ENCODE measurements at places on chromosomes 3 and 15. TPM values are rescaled to one million over a fixed set of nuclear protein-coding genes. Genes with fewer than 3 reads are reported as not detected.

GRCh38 chr3:17623464-17623863, 119.0 kb downstream of the TBC1D5 start:
- no peaks in the 10 kb centered on the region for H3K27me3 ChIP-seq
- H3K36me3 ChIP-seq, result peaks cover 10% of the 10 kb centered on the region
- no peak overlapping the region for H3K4me3 ChIP-seq

DNA sequence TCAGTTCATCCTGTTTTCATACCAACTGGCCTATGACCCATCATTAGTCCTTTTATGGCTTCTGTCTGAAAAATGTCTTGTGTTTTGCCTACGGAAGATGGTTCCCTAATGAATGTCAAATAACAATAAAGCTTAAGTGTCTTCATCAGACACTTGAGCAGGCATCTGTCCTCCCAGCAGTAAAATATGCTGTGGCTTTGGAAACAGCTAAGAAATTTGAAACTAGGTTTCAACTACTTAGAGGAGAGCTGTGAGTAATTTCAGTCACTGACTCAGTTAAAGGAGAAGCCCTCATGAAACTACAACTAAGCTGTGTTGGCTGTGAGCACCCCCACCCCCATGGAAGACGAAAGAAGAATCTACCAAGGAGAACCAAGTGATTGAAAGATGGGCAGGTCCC, 409.4 kb upstream of the PPP2R3A start:
- H3K4me3 ChIP-seq, result no peak overlapping the region
- no peak overlapping the region for H3K27ac ChIP-seq
- no peaks in the 10 kb centered on the region for H3K36me3 ChIP-seq
- H3K4me1 ChIP-seq, result no peaks in the 10 kb centered on the region
- no peaks in the 10 kb centered on the region for H3K27me3 ChIP-seq
- no peak for DNase-seq

DNA sequence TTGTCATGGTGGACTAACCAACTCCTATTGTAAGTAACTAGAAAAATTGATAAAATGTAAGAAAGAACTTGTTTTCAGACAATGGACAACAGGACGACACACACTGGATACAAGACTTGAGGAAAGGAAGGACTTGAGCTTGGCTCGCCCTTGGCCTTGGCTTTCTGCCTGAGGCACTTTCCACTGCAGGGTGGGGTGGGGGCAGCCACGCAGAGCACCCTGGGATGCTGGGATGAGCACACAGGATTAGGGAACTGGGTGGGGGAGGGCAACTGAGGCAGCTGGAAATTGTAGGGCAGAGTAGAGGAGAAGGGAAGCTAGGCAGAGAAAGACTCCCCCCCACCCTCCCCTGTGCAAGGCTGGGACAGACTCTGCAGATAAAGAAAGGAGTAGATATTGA, 25.5 kb upstream of the HHATL start:
- no peaks in the 10 kb centered on the region for H3K4me1 ChIP-seq
- no peaks in the 10 kb centered on the region for H3K27me3 ChIP-seq
- no peak overlapping the region for H3K27ac ChIP-seq
- DNase-seq, result no peak

DNA sequence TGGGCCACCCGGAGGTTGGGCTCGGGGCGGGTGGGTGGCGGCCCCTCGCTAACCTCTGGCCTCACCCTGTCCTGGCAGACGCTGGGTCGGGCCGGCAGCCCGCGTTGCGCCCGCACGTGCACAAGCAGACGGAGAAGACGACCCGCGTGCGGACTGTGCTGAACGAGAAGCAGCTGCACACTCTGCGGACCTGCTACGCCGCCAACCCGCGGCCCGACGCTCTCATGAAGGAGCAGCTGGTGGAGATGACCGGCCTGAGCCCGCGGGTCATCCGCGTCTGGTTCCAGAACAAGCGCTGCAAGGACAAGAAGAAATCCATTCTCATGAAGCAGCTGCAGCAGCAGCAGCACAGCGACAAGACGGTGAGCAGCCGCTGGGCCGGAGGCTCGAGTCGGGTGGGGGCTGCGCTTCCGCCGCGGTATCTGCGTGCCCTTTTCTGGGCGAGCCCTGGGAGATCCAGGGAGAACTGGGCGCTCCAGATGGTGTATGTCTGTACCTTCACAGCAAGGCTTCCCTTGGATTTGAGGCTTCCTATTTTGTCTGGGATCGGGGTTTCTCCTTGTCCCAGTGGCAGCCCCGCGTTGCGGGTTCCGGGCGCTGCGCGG, 3.7 kb downstream of the ISL2 start:
- peak; percentile 76 for DNase-seq
- peaks cover 100% of the 10 kb centered on the region for H3K27me3 ChIP-seq

DNA sequence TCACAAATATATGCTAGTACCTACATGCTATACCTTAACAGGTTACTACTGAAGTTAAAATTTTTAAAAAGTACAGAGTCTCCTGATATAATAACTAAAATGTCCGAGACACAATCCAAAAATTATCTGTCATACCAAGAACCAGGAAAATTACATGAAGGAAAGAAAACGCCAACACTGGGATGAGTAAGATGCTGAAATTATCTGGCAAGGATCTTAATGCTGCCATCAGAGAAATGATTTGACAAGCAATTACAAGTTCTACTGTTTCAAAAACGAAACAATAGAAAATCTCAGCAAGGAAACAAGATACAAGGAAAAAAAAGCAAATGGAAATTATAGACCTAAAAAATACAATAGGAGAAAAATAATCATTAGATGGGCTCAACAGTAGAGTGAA, 92.5 kb downstream of the UBE3A start:
- H3K27ac ChIP-seq, result no peak overlapping the region
- H3K27me3 ChIP-seq, result no peaks in the 10 kb centered on the region
- peaks cover 59% of the 10 kb centered on the region for H3K36me3 ChIP-seq
- H3K4me3 ChIP-seq, result no peak overlapping the region
- no peak for DNase-seq
- H3K4me1 ChIP-seq, result no peaks in the 10 kb centered on the region

GRCh38 chr15:33934396-33934795, 33.9 kb upstream of the CHRM5 start:
- no peak overlapping the region for H3K27ac ChIP-seq
- H3K4me3 ChIP-seq, result no peak overlapping the region

DNA sequence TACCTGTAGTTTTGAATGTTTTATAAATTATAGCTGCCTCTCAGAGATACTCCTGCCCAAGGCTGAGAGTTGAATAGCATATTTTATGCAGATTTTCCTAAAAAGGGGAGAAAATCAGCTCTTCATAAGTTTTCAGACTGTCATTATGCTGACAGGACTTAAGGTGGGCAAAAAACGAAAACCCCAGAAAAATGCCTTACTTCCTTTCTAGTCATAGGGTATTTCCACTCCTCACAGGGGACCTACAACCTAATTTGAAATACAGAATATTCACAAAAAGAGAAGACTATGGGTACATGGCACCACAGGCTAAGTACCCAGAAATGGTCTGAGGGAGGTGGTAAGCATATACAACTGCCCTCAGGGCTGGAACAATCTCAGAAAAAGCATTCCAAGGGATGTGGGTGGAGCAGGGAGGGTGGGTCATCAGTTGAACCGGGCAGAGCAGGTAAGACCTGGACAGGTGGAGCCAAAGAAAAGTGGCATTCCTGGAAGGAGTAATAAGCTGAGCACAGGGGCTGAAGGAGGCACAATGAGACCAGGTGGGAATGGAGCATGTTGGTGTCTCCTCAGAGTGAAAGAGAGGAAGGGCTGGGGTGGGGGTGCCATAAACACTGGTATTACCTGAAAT, 10.6 kb upstream of the OXSR1 start:
- no peak for DNase-seq
- H3K27me3 ChIP-seq, result no peaks in the 10 kb centered on the region
- no peaks in the 10 kb centered on the region for H3K4me1 ChIP-seq
- no peak overlapping the region for H3K27ac ChIP-seq

- no peak for DNase-seq
- no peak overlapping the region for H3K27ac ChIP-seq
- no peaks in the 10 kb centered on the region for H3K36me3 ChIP-seq
- H3K4me1 ChIP-seq, result no peaks in the 10 kb centered on the region
- H3K4me3 ChIP-seq, result no peak overlapping the region
Measured at GRCh38 chr3:42873221-42873982, 2.3 kb downstream of the CYP8B1 start.

GRCh38 chr15:59017449-59017848, 30.0 kb downstream of the RNF111 start:
- H3K36me3 ChIP-seq, result peaks cover 40% of the 10 kb centered on the region
- no peak overlapping the region for H3K27ac ChIP-seq
- no peaks in the 10 kb centered on the region for H3K4me1 ChIP-seq
- no peak for DNase-seq

DNA sequence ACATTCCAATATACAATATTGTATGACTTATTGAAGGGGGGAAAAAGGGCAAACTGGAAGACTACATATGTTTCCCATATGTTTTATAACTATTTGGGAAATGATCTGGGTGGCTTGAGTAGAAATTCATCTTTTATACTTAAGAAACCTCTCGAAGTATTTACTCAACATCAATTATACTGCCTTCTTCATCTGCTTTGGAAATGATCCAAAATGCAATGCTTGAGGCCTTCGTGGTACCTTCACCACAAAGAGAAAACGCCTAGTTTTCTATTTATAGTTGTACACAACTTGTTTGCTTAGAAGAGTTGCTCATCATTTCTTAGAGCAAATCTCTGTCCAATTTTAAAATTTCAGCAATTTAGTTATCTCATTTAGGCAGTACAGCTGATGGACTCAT, 18.8 kb downstream of the ACKR4 start:
- DNase-seq, result no peak
- H3K36me3 ChIP-seq, result no peaks in the 10 kb centered on the region
- no peaks in the 10 kb centered on the region for H3K4me1 ChIP-seq
- H3K4me3 ChIP-seq, result no peak overlapping the region
- no peak overlapping the region for H3K27ac ChIP-seq

DNA sequence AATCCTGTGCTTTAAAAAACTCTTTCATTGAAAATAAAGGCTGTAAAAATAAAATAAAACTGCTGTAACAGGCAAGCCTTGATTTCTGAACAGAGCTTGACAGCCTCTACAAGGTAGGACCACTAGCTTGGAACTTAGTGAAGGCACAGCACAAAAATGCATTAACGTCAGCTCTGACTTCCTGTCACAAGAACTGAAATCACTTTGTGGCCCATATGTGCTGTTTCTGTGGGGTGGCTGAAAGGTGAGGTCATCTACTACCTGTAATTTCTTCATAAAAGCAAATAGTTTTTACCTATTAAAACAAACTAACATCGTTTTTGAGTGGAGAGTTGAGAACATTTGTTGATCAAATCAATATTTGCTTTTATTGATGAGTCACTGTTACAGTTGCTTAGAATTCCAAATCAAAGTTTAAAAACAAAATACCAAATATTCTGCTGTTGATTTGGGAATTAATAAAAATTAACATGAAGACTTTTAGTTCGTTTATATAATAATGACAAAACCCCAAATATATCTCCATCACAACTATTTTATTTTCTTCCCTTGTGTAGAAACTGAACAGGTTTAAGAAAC, 1034.1 kb downstream of the MCTP2 start:
- H3K27me3 ChIP-seq, result no peaks in the 10 kb centered on the region
- H3K27ac ChIP-seq, result no peak overlapping the region
- no peak overlapping the region for H3K4me3 ChIP-seq
- H3K4me1 ChIP-seq, result no peaks in the 10 kb centered on the region
- no peaks in the 10 kb centered on the region for H3K36me3 ChIP-seq
- DNase-seq, result no peak

The MORC1 gene
- not detected for total RNA-seq

The XCR1 gene
- not detected for total RNA-seq

The LIPH gene
- 2.3 TPM for total RNA-seq

The IL12A gene
- total RNA-seq, result not detected

The ATP10A gene
- 0.81 TPM for total RNA-seq

The GPR62 gene
- total RNA-seq, result 0.40 TPM

All from endodermal cell (in vitro differentiated cells).